Heart left ventricle (tissue), 16 donors: ENCODE measurements at places on chromosomes 16 and 17.
A peak's percentile ranks its signal among the peaks of the same experiment; 100 is the strongest.

DNA sequence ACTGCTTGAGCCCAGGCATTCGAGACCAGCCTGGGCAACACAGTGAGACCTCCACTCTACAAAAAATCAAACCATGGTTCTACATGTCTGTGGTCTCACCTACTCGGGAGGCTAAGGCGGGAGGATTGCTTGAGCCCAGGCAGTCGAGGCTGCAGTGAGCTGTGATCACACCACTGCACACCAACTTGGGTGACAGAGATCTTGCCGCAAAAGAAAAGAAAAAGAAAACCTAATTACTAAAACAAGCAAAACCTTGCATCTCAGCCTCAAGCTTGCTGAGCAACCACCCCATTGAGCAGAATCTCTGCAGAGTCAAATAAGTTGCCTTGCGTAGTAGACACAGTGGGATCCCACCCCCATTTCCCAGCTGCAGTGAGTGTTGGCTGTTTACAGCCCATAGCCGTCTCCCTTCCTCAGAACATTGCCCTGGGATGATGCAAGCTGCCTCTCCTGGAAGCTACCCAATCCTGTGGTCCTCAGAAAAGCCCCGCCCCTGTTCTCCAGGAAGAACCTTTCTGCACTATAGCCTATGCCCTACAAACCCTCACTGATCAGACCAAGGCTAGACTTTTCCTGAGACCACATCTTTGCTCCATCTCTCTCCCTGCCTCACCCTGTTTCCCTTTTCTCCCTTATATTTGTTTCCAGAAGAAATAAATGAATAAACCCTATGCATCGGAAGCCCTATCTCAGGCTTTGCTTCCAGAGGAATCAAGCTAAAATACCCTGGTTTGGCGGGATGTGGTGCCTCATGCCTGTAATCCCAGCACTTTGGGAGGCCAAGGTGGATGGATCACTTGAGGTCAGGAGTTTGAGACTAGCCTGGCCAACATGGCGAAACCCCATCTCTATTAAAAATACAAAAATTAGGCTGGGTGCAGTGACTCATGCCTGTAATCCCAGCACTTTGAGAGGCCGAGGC is 16.7 kb upstream of the ERN2 start:
- no peak for DNase-seq

DNA sequence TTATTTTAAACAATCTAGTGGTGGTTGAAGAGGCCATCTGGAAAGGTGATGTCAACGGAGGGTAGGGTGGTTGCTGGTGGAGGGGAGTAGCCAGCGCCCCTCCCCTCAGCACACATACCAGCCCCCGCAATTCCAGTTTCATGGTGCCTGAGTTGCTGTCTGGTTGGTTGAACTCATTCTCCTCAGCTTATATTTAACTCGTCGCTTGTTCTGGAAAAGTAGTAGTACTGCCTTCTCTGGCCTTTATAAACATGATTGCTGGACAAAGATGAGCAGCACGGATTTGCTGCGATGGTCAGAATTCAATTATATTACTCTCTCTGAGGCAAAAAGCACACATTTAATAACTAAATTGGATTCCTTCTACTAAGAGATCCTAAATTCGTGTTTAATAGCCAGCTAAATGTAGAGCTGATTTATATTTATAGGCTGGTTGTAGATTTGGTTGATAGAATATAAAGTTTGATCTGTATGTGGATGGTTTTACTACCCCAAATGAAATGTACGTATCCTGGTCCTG is 238.0 kb upstream of the TBX2 start:
- no peak for DNase-seq

DNA sequence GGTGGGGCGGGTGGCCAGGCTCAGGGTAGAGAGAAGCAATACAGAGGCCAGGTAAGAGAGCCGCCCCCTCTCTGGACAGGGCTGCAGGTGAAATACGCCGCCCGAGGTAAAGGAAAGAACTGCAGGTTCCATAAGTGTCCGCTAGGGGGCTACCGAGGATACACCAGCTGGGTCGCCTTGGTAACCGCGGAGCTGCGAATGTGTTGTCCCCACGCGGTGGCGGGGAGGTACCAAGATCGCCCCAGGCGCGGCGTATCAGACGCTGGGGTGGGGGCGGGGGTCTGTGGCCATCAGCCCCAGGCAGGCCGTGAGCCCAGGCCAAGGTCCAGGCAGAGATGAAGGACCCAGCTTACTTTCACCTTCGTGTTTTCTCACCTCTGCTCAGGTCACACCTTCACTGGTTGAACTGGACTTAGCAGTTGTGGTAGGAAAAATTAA is 18.4 kb upstream of the ZFP90 start:
- DNase-seq = peak; percentile 91

GRCh38 chr16:85246473-85246872 is 134.2 kb upstream of the CIBAR2 start:
- no peak for DNase-seq

- DNase-seq = no peak
Observed at GRCh38 chr17:82960419-82961271, 118.8 kb upstream of the METRNL start.

GRCh38 chr17:9269350-9270035 is 248.2 kb downstream of the NTN1 start:
- no peak for DNase-seq

- no peak for DNase-seq
Observed at GRCh38 chr17:41393294-41393693, 4.1 kb downstream of the KRT31 start.

- no peak for DNase-seq
Observed at GRCh38 chr17:48840441-48840840, 9.6 kb downstream of the CALCOCO2 start.

DNA sequence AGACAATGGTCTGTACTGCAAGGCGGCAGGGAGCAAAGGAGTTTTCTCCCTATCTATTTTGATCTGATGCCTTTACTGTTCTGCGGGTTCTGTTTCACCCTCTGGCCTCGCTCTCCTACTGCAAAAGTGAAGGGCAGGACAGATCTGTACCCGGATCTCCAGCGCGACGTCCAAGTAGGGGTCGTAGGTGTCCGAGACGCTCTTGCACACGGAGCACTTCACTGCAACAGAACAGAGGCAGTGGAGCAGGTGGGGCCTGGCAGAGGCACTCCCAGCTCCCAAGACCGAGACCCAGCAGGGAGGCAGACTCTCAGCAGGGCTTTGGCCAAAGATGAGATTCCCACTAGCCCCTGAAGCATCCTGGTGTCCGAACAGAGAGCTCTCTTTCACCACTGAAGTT is 19.8 kb downstream of the USP36 start:
- DNase-seq = no peak

DNA sequence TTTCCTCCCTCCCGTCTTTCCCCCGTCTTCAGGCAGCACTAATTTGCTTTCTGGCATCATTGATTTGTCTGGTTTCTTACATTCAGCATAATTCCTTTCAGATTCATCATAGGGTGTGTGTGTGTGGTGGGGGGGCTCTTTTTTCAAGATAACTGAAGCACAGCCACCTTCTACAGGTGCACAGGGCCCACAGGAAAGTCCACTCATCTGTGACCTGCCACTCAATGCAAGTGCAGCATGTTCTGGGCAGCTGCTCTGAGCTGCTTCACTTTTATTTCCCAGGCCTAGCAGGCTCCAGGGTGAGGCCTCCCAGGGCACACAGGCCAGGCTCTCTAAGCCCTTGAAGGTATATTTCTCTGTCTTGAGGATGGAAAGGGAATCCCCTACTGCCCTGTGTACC is 35.2 kb upstream of the MYH10 start:
- DNase-seq = no peak

GRCh38 chr17:7875804-7876370 is 12.7 kb upstream of the CHD3 start:
- DNase-seq = no peak

DNA sequence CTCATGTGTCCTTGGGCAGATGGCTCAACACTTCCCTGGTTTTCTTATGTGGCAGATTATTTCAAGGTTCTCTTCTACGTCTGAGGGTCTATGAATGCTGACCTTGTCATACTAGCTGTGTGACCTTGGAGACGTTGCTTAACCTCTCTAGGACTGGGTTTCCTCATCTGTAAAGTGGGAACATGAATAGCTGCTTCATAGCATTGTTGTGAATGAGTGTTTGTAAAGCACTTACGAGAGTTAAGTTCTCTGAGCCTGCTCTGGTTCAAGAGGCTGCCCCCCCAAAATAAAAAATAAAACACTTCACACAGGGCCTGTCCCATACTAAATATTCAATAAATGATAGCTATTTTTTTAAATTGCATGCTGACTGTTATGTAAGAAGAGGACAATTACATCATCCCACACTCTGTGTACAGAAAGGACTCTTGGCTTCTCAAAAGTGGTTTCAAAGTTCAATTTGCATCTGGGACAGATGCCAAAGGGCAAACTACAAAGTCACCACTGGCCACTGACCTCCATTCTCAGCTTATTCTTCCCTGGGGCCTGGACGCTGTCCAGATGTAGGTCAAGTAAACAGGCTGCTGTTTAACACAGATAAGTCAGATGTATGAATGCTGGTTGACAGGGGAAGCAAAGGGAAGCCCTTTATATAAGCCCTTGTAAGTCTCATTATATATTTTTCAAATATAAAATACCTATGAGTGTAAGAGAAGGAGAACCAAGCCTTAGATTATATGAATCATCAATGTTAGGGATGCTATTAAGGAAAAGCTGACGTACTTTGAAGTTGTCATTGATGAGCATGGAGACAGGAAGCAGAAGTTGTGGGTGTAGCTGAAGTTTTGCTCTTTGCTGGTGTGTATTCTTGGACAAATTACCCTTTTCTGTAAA is 15.4 kb upstream of the NDEL1 start:
- DNase-seq = peak; percentile 70

DNA sequence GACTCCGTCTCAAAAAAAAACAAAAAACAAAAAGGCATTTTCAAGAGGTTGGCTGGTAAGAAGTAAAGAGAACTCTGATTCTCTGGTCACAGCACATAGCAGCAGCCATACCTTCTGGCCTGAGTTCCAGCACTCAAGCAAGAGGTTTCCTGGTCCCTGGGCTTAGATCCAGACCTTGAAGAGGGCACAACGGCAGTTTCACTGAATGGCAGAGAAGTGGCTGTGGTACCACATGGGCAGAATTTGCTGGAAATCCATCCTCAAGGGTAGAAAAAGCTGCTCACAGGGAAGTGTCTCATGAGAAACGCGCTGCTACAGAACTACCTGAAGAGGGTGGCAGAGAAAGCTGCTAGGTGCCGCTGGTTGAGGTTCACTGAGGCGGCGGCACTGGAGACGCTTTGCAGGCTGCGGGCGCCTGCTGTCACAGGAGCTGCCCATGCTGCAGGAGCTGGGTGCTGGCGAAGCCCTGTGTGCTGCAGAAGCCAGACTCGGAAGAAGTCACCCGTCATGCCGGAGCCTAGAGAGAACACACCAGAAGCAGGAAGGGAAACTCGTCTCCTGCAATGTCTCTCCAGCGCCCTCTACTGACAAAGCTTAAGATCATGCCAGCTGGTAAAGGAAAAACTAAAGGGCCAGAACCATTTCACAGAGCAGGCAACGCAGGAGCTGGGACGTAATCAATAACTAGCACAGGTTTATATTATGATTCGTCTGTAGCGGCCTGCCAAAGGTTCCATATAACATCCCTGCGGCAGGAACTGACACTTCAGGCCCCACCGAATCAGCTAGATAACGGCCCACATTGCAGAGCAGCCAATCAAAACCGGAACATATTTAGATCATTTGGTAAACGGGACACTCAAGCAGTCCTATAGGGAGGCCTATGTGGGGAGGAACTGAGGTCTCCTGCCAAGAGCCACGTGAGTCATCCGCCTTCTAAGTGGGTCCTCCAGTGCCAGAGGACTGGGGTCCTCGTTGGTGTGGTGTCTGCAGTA is 5.4 kb upstream of the ZNF213 start:
- peak; percentile 78 for DNase-seq

- no peak for DNase-seq
Observed at GRCh38 chr16:86229283-86229682, 281.0 kb upstream of the FOXF1 start.

- DNase-seq = peak; percentile 51
Observed at GRCh38 chr17:18025945-18026776, 12.8 kb downstream of the ATPAF2 start.

- DNase-seq = no peak
Observed at GRCh38 chr17:57666201-57666870, 78.8 kb downstream of the CCDC182 start.

DNA sequence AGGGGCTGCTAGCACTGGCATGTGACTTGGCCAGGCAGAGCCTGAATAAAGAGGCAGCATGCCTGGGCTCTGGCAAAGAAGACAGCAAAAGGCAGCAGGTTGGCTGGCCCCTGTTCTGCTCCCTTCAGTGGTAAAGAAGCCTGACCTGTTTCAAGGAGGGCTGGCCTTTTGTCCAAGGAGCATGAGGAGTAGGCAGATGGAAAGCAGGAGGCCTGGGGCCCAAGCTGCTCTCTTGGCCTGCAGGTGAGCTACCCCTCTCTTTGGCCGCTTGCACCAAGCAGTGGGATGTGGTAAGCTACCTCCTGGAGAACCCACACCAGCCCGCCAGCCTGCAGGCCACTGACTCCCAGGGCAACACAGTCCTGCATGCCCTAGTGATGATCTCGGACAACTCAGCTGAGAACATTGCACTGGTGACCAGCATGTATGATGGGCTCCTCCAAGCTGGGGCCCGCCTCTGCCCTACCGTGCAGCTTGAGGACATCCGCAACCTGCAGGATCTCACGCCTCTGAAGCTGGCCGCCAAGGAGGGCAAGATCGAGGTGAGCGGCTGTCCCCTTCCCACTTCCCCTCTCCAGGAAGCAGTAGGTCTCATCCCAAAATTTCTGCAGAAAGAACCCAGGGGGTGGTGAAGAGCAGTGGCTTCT is 8.0 kb downstream of the TRPV2 start:
- no peak for DNase-seq

- no peak for DNase-seq
Observed at GRCh38 chr16:68731637-68732036, 5.5 kb upstream of the CDH1 start.

GRCh38 chr16:51577621-51578303 is 426.7 kb upstream of the SALL1 start:
- no peak for DNase-seq

- DNase-seq = peak; percentile 81
Observed at GRCh38 chr16:66899945-66900710, 18.6 kb downstream of the CDH16 start.

DNA sequence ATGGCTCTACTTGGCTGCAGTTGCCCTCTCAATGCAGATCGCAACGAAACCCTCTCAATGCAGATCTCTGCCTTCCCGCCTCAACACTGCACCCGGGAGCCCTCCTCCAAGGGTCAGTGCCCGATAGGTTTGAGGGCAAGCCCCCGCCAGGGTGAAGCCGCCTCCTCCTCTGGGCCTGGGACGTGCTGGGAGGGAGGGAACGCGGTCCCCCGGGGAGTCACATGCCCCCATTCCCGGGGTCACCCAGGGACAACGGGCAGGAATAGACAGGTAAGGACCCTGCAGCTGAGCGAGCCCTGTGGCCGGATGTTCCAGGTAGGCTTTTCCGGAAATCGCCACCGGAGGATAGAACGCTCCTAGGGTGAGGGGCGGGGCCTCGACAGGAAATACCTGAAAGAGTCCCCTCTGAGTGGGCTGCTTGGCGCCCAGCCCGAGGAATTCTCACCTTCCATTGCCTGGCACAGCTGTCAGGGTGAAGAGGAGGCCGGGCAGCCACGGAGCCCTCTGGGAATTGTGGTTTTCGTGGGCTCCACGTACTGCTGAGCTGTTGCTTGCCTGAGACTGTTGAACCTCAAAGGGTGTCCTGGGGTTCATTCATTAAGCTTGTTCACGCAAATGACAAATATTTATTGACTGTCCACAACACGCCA is 12.8 kb downstream of the ZNF174 start:
- no peak for DNase-seq
